T follicular helper cell (primary cell): ENCODE measurements at places on chromosomes 2 and 18.

- no peak for DNase-seq
These were observed 21.0 kb downstream of the DNAH6 start for GRCh38 chr2:84537251-84537650.

DNA sequence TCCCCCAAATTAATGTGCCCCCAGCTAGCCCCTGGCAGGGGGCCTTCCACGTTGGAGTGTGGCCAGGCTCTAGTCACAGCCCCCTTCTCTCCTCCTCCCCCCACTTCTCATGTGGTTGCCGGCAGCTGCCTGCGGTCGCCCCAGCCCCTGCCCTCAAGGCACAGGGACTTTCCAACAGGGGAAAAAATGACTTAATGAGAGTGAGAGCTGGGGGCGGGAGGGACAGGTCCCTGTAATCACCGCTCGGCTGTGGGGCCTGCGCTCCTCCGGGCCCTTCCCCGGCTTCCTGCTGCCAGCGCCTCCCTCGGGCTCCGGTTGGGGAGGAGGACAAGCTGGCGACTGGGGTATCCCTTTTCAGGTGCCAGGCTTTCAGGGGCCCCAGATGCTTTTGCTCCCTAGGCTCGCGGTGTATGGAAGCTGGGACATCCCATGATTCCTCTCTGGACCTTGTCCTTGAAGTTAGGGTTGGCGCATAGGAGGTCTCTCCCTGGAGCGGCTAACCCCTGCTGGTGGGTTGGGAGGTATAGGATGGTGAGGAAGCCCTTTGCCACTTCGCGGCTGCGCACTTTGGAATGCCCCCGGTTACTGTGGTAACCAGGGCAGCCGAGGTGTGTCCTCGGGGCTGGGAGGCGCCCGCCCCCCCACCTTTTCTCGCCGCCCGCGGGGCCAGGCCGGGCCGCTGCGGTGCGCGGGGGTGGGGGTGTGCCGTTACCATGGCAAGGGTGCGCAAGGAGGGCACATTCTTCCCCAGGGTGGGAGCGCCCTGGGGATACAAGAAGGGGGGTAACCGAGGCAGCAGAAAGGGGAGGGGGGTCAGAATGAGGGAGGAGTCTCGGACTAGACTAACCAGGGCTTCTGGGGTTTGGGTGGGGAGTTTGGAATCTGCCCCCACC is 16.1 kb downstream of the WNT10A start:
- peak; percentile 81 for DNase-seq

DNA sequence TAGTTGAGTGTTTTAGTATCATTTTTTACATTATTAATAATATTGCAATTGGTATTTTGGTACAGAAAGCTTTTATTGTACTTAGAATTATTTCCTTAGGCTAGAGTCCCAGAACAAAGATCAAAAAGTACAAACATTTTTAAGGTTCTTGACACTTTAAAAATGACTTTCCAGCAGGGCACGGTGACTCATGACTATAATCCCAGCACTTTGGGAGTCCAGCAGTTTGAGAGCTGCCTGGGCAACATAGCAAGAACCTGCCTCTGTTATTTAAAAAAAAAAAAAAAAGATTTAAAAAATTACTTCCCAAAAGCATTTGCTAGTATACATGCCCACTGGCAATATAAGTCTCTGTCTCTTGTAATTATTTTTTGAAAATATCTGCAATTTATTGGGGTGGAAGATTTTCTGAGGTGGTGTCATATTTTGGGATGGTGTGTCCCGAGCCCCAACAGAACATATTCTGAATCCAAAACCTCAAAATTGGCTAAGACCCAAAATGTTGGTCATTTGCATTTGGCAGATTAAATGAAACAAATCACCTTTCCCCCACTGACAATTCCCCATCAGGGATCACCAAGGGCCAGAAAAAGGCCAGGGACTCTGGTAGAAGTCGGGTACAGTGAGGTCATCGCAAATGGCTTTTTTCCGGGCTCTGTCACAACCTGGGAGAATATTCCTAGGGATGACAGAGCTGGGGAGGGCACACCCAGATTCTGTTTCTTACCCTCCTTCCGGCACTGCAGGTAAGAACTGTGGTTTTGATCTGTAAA is 42.1 kb downstream of the NIFK start:
- no peak for DNase-seq

DNA sequence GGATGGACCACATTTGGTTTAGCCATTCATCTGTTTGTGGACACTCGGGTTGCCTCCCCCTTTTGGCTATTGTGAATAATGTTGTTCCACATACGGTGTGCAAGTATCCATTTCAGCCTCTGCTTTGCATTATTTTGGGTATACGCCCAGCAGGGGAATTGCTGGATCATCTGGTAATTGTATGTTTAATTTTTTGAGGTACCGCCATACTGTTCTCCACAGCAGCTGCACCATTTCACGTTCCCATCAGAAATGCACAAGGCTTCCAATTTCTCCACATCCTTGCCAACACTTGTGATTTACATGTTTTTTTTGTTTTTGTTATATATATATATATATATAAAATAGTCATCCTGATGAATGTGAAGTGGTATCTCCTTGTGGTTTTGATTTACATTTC is 54.6 kb upstream of the TWIST2 start:
- DNase-seq, result no peak

DNA sequence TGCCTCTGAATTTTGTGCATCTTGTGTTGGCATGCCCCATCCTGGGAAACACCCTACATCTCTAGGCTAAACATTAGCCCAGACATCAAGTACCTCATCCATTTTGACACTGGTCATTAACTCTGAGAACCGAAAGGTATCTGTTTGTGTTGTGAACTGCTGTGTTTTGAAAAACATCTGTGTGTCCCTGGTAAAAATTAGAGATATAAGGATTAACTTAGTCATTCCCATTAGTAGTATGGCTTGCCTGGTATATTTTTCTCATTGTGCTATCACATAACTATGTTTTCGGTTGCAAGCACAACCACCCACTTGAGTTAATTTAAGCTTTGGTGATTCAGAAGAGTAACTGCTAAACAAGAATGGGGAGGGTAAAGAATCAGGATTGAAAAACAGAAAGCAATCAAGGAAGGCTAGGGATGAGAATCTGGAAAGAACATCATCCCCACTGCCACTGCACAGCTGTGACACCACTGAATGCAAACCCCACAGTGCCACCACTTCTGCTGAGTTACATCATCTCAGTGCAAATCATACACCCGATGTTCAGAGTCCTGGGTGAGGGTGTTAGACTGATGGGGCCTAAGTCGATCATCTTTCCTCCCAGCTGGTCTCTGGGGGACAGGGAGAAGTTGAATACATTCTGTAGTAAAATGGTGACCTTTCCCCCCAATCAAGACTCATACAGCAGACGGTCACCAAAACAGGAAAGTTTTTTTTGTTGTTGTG is 234.0 kb downstream of the EPHA4 start:
- DNase-seq, result no peak

- no peak for DNase-seq
These were observed 117.6 kb downstream of the PMAIP1 start for GRCh38 chr18:60017371-60017770.

DNA sequence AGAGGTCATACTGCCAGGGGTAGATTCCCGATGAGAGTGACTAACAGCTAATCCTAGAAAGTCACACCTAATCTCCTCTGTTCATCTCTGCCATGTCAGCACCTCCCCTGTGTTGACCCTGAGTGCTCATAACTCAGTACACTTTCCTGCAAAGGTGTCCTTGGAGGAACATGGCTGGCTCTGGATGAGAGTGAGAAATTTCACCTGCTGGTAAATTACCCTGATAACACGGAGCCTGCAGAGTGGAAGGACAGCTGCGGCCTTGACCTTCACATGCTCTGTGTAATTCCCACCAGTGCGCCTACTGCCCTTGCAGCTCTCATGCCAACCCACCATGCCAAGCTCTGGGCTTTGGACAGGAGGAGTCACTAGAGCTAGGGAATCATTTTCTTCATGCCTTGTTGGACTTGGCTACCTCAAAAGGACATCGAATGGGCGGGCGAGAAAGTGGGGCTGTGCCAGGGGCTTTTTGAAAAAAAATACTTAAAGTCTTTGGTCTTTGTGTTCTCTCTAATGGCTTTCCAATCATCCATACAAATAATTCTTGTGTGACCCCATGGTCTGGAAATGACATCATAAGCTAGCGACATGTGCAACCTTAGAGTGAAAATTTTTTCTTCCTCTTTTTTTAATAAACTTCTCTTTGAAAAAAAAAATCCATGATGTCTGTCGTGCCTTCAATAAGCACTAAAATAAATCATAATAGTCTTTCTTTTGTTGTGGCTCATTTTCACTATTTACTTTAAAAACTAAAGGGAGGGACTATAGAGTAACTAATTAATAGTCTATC is 319.9 kb downstream of the MYCN start:
- no peak for DNase-seq

- no peak for DNase-seq
These were observed 5.0 kb downstream of the GAD1 start for GRCh38 chr2:170821531-170822289.

DNA sequence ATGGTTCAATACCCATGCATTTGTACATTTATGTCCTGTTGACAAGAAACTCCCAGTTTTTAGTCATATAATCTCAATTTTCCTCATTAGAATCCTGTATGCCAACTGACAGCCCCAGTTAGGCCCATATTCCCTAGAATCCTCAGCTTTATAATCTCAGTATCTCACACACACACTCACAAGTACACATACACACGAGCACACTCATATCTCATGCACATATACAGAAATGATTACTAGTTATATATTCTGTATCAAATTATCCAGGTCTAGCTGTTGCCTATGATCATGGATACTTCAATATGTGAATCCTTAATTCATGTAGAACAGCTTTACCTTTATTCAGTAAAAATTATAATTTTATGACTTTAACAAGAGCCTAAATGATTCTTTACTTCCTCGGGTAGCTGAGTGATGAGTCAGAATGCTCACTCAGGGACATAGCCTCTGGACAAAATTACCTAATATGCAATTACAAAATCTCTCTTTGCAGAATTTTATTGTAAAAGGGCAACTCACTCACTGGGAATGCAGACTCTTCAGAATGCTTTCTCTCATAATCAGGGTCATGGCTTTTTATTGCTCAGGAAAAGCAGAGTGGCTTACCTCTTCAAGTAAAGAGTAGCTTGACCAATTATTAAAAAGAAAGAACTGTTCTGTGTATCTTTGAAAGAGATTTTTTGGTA is 193.6 kb upstream of the PIK3C3 start:
- DNase-seq, result no peak

DNA sequence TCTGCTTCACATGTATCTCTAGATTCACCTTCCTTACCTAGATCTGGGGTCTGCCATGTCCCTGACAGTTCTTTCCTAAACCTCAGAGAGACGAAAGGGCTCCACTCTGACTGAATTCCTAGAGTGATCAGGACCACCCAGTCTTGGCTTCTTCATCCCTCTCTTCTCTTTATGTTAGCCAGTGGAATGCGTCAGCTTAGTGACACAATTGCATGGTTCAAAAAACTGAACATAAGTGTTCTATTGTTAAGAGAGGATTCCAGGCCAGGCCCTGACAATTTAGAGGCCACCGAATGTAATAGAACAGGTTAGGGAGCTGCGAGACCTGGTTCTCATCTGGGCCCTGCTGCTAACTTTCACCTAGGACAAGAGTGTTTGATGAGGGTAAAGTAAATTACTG is 10.0 kb downstream of the PRELID3A start:
- no peak for DNase-seq

GRCh38 chr2:223969856-223970255 is 12.6 kb downstream of the MRPL44 start:
- DNase-seq, result no peak

DNA sequence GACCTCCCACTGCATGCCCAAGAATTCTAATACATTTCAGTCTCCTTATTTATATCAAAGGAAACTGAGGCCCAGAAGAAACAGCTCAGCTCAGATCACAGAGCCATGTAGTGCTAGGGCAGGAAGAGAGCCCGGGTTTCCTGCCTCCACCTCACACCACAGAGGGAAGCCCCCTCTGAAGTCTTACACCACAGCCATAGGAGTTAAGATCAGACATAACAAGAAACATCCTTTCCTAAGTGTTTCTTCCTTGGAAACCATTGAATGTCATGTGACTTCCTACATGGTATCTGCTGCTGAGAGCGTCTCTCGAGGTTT is 102.1 kb downstream of the MTCL1 start:
- no peak for DNase-seq
